ENCODE measurements at places on chromosomes 2 and 18.

DNA sequence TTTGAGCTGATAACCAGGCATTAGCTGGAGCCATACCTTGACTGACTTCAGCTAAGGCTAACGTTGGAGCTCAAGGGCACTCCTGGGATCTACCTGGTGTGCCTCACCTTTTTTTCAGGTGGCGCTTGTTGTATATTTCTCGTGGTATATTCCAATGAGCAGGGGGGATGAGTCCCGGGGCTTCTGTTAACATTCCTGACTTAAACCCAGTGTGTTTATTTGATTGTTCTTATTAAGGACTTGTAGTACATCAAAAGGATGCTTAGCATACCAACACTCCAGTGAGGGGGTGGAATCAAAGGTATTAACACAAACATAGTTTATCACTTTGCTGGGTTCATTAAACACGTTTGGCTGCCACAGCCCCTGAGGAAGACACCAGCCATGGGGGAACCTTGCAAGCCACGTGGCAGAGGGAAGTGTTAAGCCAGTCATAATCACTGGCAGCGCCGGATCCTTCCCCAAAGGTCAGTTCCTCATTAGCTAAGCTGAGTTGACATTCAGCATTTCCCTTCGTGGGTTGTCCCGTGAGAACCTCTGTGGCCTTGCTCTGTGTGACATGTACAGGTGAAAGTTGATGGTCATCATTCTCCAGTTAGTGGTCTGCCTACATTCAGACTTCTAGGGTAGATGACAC, 119.5 kb upstream of the MCFD2 start:
- DNase-seq = no peak

- DNase-seq = no peak
Measured at GRCh38 chr2:167480232-167480985, 592.1 kb downstream of the XIRP2 start.

DNA sequence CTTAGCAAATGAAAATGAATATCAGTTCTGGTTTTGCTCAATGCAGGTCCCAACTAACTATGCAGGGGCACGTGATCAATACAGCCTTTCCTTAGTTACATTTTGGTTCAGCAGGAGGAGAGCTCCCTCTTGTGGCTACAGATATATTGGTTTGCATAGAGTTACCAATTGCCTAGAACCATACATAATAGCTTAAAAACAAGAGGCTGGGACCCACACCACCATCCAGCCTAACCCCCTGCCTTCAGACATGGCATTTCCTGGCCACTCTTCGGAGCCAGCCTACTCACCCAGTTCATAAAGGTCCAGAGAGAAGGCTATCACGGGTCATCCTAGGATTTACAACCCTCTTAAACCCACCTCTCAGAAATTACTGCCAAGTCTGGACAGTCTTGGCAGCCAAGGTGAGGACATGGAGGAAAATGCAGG, 10.5 kb downstream of the CCDC93 start:
- DNase-seq = no peak

GRCh38 chr2:174924061-174924693, 81.0 kb downstream of the CHN1 start:
- no peak for DNase-seq

- no peak for DNase-seq
Measured at GRCh38 chr18:11761553-11761952, 72.5 kb downstream of the GNAL start.

DNA sequence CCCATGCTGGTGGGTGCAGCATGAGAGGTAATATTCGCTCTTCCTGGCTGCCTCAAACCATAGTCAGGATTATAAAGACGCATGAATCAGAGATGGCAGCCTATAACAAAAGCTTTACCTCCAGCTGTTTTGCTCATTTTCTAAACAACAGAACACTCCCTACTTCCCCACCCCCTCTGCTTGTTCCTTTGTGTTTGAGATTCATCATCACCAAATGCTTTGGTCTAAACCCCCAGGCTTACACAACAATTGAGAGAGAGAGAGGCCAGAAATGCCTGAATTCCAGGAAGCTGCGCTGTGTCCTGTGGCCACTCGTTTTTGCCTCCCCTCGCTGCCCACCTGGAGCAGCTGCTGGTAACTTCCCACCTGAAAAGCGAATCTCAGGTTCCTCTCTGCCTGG, 78.8 kb upstream of the CAPN13 start:
- no peak for DNase-seq

GRCh38 chr18:47968721-47969120, 38.3 kb upstream of the SMAD2 start:
- no peak for DNase-seq

- no peak for DNase-seq
Measured at GRCh38 chr2:33645861-33646260, 46.8 kb upstream of the FAM98A start.

DNA sequence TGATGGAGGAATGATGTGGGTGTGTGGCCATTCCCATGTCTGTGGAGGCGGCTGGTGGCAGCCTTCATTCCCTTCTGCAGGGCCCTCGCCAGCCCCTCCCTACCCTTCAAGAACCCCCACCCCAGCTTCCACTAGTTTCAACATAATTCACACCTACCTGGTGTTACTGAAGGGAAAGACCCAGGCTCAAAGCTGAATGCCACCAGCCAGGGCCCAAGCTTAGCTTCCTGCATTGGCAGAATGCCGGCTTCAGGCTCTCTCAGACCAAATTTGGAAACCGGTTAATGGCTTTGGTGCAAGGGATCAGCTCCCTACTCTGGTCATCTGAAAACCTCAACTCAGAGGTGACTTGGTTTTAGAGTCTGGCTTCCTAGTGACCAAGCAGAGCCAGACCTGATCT, 16.9 kb downstream of the GAREM2 start:
- DNase-seq = no peak

DNA sequence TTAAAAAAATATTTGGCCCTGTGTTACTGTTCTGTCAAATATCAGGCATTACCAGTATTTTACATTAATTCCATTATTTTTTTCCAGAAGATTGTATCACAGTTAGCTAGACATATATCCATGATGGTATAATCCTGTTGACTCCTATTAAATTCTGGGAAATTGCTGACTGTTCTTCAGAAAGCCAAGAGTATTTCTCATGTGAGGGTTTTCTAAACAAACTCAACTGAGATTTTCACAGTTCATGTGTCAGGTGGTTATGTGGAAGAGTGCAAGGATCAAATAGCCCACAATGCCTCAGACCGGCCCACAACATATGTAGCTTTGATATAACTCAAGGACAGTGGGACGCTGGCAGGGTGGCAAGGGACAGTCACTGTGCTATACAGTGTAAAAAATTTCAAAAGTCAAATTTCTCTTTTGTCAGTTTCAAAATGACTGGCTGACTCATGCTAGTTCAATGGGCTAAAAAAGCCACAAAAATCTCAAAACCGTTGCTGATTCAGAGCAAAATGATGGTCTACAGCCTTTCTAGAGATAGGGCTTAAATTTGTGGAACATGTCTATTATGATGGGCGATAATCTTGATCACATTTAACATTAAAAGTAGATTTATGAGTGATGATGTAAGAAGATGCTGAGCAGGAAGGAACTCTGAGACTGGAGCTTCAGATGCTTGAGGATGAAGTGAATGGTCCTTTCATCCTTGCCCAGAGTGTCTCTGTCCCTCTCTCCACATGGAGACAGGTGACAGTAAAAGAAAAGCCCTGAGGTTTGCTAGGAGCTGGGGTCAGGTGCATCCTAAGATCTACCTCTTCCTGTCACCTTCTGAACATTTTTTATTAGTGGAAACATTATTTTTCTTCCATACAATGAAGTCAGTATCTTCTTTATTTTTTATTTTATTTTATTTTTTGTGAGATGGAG, 175.8 kb upstream of the PIEZO2 start:
- DNase-seq = no peak

DNA sequence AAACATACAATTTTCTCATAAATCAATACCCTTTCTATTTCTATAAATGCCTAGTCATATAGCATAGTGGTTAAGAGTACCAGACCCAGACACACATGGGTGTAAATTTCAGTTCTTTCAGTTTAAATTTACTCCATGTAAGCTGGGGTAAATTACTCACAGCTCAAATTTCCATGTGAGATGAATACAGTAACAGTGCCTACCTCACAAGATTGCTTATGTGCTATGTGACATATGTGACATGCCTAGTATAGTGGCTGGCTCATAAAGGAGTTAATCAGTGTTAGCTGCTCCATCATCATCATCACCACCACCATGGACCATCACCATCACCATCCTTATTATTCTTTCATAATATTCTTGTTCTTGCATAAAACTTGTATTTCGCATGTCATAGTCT, 61.6 kb upstream of the CD302 start:
- no peak for DNase-seq

DNA sequence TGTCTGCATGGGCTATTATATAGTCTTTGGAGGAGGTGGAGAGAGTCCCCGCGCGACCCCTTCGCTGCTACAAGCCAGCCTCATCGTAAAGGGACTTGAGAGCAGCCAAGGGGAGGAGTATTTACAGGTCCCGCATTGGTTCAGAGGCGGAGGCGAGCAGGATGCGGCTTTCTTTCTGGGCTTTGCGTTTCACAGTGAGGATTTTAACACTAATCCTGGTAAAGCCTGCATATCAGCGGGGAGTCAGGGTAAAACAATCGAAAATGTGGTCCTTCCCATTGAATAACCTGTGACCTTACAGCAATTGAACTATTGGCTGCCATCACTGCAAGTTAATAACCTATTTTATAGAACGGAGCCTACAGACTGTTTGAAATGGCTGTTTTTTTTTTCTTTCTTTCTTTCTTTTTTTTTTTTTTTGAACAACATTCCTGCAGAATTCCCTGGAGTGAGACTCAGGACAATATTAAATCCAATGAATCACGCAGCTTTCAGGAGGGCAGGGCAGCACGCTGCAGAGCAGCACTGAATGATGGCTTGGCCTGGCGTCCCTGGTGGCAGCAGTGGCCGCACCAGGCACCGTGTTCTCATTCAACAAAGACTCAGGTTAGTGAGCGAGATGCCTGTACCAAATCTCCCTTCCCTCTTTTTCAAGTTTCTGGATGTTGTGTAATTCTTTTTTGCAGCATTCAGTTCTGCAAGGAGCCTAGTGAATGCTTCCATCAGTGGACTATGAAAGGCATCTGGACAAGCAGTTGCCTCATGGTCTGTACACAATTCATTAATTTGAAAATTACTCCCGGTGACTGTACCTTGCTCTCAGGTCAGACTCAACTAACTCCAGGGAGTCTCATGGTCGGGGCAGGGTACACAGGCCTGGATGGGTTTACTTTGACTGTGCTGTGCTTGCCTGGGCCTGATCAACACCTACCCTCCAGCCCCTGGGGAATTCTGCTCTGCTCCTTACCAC, 19.8 kb downstream of the SMIM21 start:
- no peak for DNase-seq

- no peak for DNase-seq
Measured at GRCh38 chr2:113058411-113058994, 495 bp upstream of the IL36RN start.

DNA sequence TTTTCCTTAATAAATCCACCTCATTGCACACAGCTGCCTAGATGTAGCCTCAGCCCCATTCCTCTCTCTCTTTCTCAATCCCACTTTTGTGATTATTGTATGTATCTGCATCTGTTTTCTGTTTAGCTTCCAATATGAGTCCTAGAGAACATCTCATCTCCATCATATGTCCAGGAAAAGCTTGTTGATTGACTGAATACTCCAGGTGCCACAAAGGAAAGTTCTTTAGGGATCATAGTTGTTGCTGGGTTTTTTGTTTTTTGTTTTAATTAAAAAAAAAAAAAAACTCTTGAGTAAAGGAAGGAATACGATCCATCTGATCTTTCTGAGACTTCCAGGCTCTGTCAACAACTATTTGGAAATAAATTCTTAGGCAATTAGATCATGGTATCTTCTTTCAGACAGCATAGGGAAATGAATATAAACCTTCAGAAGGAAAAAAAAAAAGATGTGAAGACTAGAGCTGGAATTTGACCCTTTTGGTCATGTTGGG, 42.5 kb downstream of the KIAA2012 start:
- no peak for DNase-seq

DNA sequence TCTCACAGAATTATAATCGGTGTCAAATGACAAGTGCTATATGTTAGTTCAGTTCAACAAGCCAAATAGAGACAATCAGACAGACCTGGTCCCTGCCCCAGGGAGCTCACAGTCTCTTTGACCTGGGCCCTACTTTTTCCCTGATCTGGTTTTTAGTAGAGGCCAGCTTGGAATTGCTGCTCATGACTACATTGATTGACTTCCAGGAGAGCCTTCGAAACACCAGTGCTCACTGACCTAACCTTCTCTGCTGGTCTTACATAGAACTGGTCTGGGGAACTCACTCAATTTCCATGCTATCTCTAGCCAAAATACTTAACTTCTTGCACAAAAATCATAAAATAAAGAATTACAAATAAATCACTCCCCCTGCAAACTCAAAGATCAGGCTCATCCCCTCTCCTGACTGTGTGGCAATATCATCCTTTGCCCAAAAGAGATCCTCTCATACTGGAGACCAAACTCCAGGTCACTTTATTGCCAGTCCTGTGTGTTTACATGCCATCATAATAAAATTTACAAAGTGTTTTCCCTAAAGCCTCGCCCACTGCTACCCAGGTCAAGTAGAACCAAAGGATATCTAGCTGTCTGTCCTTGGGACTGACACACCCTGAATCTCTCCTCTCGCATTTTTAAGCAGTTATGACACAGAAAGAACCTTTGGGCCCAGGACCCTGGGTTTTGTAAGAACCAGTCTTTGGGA, 53.2 kb downstream of the PROC start:
- DNase-seq = no peak

GRCh38 chr2:37070931-37071330, 13.2 kb downstream of the HEATR5B start:
- no peak for DNase-seq

DNA sequence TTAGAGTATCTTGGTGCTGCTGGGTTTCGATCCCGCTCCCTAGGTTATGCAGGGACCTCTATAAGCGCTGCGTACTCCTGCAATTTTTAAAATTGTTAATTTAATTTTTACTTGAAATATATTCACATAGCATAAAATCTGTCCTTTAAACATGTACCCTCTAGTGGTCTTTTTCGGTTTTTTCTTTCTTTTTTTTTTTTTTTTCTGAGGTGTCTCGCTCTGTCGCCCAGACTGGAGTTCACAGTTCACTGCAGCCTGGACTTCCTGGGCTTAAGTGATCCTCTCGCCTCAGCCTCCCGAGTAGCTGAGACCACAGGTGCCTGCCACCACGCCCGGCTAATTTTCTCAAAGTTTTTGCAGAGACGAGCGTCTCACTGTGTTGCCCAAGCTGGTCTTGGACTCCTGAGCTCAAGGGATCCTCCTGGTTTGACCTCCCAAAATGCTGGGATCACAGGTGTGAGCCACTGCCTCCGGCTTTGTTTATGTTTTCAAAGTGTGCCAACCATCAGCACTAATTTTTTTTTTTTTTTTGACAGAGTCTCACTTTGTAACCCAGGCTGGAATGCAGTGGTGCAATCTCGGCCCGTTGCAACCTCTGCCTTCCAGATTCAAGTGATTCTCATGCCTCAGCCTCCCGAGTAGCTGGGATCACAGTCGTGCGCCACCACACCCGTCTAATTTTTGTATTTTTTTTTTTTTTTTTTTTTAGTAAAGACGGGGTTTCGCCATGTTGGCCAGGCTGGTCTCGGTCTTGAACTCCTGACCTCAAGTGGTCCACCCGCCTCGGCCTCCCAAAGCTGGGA, 585 bp upstream of the MOB1A start:
- no peak for DNase-seq

Data from stimulated activated CD8-positive, alpha-beta memory T cell treated with anti-CD3 and anti-CD28 coated beads, Interleukin-7, amount 100 ng/mL, for 24 hours (primary cell).